ENCODE measurements at places on chromosomes 5 and 9.

DNA sequence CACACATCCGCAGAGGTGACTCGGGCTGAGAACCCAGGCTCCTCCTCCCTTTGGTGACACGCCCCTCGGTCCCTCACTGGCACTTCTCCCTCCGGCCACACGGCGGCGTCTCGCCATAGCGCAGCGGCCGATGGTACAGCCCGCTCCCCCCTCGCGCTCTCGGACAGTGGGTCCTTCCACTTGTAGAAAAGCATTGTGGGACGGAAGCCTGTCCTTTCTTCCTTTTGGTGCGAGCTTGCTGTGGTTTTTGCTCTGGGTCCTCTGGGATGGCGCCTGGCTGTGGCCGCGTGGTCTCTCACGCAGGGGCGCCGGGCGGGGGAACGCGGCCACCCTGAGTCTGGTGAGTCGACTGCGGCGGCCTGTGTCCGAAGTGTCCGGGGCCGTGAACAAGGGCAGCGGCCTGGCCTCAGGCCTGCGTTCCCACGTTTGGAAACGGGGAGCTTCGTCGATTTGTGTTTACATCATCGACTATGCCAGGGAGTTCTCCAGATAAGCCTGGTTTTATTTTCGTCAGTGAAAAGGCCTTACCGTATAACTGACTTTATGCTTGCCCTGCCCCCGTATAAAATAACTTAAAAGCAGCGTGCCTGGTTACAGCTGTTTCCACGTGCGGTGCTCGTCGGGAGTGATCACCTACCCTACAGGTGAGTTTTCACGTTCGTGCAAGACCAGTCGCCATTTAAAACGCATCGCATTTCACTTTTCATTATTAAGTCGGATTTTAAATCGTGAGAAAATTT lies 258.3 kb downstream of the EPB41L4A start:
- peak; percentile 97 for DNase-seq

DNA sequence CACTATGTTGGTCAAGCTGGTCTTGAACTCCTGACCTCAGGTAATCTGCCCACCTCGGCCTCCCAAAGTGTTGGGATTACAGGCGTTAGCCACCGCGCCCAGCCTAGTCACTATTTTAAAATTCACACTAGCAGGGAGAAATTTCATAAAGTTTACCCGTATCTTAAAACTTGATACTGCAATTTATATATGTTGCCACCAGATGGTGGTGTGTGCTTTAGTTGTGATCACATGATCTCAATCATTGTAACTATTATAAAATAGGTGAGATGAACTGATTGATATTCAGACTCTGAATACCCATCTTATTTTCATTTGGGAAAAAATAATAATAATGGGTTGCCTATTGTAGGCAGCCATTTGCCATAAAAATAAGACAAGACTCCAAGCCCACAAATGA lies 1330.4 kb upstream of the WWC1 start:
- DNase-seq = no peak

DNA sequence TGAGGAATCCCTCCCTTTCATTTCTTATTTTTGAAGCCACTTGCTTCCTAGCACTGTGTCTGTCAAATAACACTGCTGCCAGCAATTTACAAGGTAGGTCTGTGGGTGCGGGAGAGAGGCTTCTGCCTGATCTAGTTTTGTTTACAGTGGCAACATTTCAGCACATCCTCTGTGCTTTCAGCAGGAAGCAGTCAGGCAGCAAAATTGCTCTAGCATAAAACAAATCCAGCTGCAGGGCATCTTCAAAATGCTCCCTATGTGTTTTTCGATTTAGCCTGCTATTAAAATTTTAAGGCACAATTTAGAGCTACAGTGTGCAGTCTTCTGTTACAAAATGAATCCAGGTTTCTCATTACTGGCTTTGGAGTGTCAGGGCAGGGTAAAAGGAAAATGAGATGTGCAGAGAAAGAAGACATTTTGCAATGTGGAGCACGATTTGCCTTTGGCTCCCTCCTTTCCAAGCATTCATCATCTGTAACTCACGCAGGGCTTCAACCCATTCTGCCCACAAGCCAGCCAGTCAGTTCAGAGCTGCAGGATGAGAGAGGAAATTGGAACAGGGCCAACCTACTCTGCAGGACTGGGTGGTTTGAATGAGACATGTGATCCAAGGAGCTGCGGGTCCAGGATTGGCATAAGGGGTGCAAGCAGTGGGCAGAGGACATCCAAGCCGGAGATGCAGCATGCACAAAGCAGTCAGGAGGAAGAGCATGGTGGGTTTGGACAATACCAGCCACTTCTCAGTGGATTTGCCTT lies 143.4 kb upstream of the APC start:
- DNase-seq = no peak

GRCh38 chr9:28363151-28363562 lies 789.9 kb upstream of the C9orf72 start:
- no peak for DNase-seq

- DNase-seq = no peak
These were observed 250.2 kb upstream of the PTGER4 start for GRCh38 chr5:40429258-40430100.

- peak; percentile 52 for DNase-seq
These were observed 22.5 kb upstream of the PTPN3 start for GRCh38 chr9:109520475-109521132.

DNA sequence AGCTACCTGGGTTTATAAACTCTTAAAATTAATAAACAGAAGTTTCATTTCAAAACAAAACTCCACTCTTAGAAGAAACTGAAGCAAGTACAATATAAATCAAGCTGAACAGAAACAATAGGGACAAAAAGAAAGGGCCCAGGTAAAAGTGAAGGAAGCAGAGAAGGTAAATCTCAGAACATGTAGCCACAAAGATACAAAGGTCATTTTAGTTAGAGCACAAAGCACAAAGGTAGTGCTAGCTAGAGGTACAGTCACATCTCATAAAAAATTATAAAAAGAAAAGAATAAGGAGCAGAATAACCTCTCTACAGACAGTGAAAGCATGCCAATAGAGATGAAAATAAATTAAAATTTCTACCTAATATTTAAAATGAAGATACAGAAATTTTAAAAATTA lies 90.4 kb upstream of the C5orf63 start:
- DNase-seq = no peak

DNA sequence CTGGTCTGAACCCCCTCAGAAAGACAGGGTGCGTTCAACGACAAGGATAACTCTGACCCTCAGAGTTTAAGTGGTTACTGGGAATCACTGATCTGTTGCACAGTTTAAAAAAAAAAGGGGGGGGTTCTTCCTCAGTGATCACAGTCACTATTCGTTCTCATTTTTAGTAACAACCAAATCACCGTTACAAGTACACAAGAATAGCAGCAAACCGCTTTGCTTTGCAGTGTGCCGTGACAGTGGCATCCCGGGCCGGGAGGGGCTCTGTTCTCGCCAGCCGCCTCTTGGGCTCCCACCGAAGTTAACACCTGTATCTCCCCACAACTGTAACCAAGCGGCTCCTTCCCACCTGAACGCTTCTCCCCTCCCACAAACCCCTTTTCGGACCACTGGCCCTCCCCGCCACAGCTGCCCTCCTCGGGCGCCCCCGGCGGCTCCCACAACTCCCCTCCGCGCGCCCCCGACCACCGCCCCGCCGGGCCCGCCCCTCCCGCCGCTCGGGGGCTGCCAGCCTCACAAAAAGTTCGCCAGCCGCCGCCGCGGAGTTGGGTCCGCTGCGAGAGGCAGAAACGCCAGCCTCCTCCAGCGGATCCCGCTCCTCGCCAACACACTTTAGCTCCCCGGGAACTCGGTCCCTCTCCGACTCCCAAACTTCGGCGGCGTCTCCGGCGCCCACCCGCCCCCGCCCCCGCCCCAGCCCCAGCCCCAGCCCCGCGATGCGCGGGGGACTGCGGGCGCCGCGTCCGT lies 1.2 kb downstream of the SSBP2 start:
- DNase-seq = peak; percentile 59

GRCh38 chr5:111580956-111581355 lies 68.6 kb upstream of the STARD4 start:
- no peak for DNase-seq

GRCh38 chr9:70049236-70049635 lies 5.6 kb downstream of the MAMDC2 start:
- DNase-seq = no peak

DNA sequence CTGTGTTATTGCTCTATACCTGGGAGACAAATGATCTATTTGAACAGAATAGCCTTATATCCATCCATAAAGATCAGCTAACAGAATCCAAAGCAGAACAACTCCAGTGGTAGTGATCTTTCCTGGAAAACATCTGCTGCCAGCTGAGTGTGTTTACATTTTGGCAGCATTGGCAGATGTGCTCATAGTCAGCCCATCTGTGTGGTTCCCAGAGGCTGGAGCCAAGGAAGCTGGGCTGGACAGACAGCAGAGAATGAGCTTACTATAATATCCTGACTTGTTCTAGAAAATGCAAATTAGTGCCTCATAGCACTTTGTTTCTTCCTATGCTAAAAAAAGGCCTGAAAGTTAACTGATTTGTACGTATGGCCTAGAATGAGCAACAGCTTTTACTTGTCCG lies 99.7 kb downstream of the ST8SIA4 start:
- DNase-seq = no peak

GRCh38 chr5:73420666-73421065 lies 27.9 kb downstream of the FOXD1 start:
- DNase-seq = no peak

DNA sequence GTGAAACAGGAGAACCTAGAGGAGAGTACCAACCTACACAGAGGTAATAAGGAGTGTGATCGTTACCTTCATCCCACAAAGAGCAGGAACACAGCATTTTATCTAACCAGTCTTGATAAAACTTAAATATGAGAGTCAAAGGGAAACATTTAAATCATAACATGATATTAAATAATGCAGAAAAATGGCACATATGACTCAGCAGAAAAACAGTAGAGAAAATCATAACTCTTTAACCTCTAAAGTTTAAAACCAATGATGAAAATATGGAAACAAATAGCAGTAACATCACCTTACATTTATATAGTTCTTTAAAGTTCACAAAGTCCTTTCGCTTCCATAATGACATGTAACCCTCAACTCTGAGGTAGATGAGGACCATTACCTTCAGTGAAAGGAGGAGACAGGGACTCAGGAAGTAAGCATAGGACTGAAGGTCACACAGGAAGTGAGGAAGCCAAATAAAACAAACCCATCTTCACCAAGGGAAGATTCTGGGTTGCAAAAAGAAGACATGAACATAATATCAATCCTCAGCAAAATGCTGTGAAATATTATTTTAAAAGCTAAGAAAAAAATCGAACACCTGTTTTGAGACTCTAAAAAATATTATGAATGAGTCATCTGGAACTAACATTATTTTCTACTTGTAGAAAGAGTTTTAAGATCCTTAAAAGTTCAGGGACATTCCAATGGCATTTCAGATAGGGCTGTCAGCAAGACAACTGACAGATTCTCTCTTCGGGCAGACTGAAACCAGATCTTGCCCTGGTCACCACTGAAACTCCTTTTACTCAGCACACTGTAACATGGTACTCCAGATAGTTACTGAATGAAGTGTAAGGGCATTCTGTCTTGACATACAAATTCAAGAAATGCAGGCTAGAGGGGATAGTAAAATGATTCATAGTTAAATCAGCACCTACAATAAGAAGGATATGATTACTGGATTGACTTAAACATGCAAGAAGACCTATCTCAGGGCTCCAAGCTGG lies 148.5 kb downstream of the EPB41L4A start:
- DNase-seq = no peak

GRCh38 chr9:129073404-129073803 lies 7.5 kb upstream of the DOLPP1 start:
- no peak for DNase-seq

DNA sequence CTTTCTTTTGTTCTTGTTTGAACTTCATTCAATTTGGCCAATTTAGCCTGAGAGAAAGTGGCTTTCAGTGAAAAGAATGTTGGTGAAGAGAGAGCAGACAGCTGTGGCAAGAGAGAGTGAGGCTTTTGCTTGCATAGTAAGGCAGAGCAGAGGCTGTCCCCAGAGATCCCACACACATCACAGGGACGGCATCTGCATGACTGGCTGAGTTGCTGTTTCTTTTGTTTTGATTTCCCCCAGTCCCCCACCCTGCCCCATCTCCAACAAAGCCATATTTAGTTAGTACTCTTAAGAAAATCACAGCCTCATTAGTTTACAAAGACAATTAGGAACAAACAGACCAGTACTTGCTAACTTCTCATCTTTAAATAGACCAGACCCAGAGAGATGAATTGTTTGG lies 363.9 kb upstream of the SEMA6A start:
- DNase-seq = no peak

DNA sequence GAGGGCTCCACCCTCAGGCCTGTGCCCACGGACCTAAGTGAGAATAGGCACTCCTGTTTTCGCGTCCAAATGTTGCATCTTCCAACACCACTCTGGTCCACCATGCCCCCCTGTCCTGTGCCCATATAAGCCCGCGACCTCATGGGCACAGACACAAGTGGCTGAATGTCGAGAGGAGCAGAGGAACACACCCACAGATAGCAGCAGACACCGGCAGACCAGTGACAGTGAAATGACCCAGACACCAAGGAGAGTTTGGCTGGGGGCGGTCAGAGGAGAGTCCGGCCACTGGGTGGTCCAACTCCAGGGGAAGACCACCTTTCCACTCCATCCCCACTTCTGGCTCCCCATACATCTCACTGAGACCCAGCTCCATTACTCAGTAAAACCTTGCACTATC lies 161.4 kb upstream of the DAB2 start:
- no peak for DNase-seq

- no peak for DNase-seq
These were observed 617.7 kb downstream of the GABRG2 start for GRCh38 chr5:162685302-162685701.

DNA sequence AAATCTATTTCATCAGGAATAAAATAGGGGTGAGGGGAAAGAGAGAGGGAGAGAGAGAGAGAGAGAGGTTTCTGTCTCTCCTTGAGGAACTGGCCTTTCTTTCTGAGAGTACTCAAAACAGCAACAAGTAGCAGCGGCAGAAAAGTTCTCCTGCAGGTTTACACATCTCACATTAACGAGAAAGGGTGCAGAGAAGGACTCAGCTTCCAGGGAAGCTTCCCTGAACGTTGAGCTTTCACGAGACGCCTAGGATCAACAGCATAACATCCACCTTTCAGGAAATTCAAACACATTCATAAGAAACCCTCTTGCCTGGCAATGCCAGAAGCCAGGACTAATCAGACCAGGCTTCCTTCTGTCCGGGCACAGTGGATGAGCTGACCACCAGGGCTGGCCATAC lies 162.9 kb downstream of the ZDHHC21 start:
- no peak for DNase-seq

DNA sequence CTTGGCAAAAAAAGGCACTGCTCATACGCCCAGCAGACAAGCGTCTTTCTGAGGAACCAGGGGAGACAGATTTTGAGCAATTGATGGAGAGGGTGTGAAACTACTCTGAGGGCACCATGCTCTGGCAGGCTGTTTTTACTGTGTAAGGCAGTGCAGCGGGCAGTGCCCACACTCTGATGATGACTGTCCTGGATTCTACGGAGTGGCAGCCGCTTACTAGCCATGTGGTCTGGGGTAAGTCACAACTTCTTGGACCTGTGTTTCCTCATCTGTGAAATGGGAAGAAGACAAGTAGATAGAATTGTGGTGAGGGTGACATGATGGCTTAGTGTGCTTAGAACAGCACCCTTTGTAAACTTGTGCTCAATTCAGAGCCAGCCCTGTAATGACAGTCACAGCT lies 38.8 kb downstream of the FABP6 start:
- DNase-seq = no peak
